ENCODE measurements at places on chromosomes 5 and 9. TPM values are rescaled to one million over a fixed set of nuclear protein-coding genes. Genes with fewer than 3 reads are reported as not detected.

DNA sequence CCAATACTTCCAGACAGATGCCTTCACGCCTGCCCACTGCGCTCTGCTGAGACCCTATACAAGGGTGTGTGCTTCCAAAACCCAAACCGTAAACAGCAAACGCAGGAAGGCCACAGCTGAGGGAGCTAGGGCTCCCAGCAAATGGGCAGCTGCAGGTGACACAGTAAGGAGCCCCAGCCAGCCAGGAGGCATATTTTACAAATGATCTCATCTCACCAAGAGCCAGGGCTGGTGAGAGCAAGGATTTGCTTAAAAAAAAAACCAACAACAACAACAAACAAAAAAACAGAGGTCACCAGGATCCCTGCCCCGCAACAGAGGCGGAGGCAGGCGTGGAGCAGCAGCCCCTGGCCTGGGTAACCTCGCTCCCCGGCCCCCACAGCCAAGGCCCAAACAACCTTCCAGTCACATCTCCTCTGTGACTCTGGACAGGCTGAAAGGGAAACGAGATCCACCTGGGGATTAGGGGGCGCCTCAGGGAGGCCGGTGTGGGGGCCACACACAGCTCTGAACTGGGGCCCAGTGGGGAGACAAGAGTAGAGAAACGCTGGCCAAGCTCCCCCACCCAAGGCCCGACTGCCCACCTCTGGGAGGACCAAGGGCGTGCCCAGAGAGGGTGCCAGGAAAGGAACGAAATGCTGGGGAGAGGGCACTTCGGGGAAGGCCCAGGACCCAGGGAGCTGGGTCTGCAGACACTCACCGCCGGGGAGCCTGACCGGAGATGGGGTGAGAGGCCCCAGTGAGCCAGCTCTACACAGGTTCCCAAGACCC, 3.3 kb downstream of the NACC2 start:
- no peak for DNase-seq

The CPLANE1 gene
- 14.1 TPM for total RNA-seq

The FAM200C gene
- total RNA-seq = 7.4 TPM

The NUTM2F gene
- not detected for total RNA-seq

GRCh38 chr9:104074876-104075275, 19.2 kb upstream of the SMC2 start:
- DNase-seq = no peak

The IL13 gene
- total RNA-seq = not detected

GRCh38 chr9:114607671-114608524, 3.2 kb upstream of the TMEM268 start:
- DNase-seq = no peak

- DNase-seq = peak; percentile 67
These were observed 78.3 kb downstream of the LMNB1 start for GRCh38 chr5:126855266-126855665.

The ZDHHC11 gene
- 0.12 TPM for total RNA-seq

DNA sequence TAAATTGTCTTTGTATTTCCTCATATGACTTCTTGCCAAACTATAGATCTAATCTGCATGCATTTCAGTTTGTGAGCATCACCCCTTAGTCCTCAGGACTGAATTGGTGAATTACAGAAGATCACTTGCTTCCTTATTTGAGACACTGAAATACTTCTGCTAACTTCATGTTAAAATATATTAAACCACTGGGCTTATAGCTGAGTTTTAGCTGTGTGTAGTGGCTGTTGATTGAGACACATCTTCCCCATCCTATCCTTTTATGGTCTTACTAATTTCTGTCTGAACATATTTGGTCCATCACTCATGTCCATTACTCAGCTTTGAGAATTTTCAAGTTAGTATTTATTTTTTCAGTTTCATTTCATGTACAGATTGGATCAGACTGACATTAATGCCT, 295.9 kb downstream of the PSAT1 start:
- DNase-seq = no peak

GRCh38 chr5:60161340-60161934, 267.9 kb upstream of the PDE4D start:
- peak; percentile 32 for DNase-seq

- DNase-seq = no peak
These were observed 26.9 kb upstream of the IGFBPL1 start for GRCh38 chr9:38451162-38451561.

Data from RPMI7951 (cell line).